ENCODE measurements at places on chromosomes 4 and X.

GRCh38 chr4:158535130-158535614 is 13.5 kb downstream of the RXFP1 start:
- DNase-seq: no peak

- no peak for DNase-seq
Observed at GRCh38 chr4:119028296-119028695, 107.3 kb upstream of the MYOZ2 start.

DNA sequence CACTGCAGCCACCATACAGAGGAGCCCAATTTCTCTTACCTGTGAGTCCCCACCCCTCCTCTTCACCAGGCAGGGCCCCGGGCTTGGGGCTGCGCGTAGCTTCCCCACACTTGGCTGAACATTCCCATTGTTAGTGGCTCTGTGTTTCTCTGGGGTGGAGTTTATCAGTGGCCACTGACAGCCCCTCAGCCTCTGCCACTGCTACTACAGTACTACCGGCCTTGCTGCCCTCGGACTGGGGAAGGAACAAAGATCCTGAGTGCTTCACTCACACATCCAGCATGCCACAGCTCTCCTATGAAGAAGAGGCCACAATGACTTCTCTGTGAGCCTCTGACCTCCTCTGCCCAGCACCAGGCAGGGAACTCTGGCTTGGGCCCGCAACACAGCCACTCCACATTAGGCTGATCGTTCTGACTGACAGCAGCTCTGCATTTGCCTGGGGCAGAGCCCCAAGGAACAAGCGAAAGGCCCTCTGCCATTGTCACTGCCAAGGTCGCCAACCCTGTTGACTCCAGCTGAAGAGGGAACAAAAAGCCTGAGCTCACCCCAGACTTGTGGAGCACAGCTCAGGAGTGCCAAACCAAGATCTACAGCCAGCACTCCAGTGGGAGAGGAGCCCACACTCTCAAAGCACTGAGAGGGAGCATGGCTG is 24.0 kb downstream of the ABCB7 start:
- no peak for DNase-seq

- DNase-seq: no peak
Observed at GRCh38 chr4:113872426-113873260, 106.8 kb downstream of the ARSJ start.

Data from CD4-positive, alpha-beta memory T cell (primary cell).